ENCODE measurements at places on chromosomes 2 and 18.

DNA sequence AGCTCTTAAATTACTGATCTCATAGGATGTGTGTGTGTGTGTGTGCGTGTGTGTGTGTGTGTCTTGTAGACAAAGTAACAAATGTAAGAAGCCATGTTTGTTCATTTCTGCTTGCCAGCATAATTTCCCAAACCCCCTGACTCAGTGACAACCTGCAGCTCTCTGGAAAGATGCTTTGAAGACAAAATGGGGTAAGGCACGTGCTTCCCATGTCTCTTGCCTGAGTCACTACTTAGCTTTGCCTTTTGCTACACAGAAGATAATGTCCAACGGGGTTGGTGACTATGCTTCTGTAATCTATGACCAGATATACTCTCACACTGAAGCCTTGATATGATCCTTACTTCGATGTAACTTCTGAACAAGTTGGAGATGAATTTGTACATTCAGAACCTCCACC, 332.0 kb downstream of the SLC4A3 start:
- DNase-seq, result no peak

DNA sequence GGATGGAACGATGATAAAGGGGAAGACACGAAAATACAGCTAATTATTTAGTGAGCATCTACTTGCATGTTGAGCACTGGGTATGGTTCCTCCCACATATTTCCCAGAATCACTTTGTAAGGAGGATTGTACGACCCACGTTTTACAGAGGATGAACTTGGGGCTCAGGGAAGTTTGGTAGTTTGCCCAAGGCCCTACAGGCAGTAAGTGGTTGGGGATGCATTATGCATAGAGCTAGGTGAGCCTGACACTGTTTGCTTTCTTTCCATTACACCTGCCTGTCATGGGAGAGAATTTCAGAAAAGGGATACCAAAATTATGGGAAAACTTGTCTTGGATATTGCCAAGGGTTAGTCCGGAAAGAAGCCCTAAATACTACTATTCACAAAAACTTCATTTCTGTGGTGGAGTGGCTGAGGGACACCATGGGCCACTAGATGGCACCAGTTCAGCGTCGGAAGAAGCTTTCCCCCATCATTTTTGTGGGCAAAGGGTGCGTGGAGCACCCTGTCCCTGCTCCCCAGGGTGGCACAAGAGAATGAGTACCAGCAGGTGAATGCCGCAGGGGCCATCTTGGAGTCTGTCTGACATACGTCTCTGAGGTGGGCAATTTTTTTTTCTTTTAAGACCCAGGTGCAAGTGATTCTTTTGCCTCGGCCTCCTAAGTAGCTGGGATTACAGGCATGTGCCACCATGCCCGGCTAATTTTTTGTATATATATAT, 23.5 kb upstream of the C18orf32 start:
- DNase-seq, result no peak

- no peak for DNase-seq
Measured at GRCh38 chr2:15968280-15969178, 28.2 kb downstream of the MYCN start.

DNA sequence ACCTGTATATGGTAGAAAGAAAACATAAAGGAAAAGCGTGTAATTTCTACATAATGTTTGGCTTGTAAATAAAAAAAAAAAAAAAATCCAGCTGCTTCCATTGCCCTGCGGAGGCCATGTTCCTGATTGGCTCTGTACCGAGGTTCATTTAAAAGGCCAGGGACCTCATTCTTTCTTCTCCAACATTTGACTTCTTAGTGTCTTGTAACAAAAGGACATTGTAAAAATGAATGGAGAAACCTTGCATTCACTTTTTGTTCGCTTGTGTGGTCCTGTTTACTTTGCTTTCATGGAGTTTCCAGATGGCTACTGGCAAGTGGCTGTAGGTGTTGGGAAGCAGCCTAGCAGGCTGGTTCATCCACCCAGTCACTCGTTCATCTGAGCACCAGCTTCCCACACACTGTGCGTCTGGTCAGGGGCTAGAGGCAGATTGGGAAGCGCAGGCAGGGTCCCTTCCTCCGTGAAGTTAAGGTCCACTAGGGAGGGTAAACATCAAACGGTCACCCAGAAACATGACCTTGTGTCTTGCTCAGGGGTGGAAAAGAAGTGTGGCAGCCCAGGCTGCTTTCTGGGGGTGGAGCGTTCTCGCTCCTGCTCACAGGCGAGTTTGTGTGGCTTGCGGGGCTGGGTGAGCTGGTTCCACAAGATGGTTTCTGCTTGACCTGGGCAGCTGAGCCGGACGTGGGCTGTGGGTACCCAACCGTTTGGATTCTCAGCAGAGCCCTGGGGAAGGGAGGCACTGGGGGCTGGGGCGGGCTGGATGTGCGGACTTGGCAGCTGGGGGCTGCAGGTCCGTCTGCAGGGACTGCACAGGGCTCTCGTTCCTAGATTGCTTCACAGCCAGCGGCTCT, 260.7 kb downstream of the AGAP1 start:
- no peak for DNase-seq

DNA sequence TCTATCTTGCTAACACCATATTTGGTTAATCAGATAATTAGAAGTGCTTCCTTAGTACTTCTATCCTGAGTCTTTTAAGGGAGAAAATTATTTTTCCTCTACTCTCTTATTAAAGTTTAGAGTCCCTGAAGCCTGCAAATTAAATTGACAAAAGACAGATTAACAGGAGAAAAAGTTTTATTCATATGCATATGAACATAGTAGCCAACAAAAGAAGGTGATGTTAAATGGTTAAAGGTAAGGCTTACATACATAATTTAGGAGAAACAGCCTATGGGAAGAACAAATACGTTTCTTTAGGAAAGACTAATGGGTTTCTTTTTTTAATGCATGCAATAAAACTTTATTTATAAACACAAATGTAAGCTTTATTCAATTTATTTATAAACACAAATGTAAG, 805.0 kb downstream of the CPS1 start:
- no peak for DNase-seq

- no peak for DNase-seq
Measured at GRCh38 chr2:197179744-197180498, 130.7 kb downstream of the ANKRD44 start.

DNA sequence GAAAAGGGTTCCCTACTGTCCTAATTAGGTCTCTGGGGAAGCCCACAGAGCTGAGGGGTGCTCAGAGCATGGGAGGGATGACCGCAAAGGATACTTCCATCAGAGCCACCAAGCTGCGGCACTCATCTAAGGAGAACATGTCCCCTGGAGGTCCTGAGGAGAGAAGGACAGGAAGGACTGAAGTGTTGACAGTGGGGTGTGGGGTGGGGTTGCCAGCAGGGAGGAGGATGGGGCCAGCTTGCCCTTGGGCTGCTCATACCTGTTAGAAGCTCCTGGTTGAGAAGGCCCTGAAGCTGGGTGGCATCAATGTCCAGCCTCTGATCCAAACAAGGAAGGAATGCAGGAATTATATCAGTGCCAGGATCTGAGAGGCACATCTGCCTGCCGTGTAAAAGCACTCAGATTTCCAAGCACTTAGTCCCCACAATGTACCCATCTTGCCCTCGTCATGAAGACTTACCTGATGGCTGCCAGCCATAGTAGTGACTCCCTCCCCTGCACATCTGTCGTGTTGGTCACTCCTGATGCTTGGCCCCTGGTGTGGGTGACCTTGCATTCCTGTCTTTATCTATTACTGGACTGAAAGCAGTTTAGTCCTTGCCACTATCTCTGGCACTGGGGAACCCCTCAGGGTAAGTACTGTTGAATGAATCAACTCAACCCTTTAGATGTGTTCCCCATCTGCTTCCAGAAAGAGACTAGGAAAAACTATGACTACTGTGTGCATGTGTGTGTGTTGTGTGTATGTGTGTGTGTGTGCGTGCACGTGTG, 68.9 kb downstream of the CAPN13 start:
- no peak for DNase-seq

- no peak for DNase-seq
Measured at GRCh38 chr2:29235411-29235810, 120.2 kb downstream of the CLIP4 start.

- no peak for DNase-seq
Measured at GRCh38 chr2:5392658-5393057, 299.5 kb upstream of the SOX11 start.
